SJSA1 (cell line): ENCODE measurements at places on chromosomes 2 and 18.

DNA sequence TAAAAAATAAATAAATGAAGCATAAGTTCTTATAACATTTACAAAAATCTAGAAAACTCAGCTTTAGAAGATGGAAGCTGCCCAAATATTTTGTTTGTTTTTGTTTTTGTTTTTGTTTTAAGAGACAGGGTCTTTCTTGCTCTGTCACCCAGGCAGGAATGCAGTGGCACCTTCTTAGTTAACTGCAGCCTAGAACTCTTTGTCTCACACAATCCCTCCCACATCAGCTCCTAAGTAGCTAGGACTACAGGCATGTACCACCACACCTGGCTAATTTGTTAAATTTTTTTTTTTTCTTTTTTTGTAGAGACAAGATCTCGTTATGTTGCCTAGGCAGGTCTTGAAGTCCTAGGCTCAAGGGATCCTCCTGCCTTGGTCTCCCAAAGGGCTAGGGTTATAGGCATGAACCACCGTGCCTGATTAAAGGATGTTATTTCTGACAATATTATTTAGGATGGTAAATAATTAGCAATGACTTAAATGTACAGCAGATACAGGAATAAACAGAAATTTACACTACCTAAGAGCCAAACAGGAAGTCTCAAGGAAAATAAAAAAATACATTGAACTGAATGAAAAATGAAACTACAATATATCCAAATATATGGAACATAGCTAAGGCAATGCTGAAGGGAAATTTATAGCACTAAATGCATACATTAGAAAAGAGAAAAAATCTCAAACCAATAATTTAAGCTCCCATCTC is 17.2 kb downstream of the SESTD1 start:
- no peaks in the 10 kb centered on the region for H3K4me1 ChIP-seq
- H3K27me3 ChIP-seq = no peaks in the 10 kb centered on the region
- no peaks in the 10 kb centered on the region for H3K36me3 ChIP-seq
- no peak overlapping the region for H3K27ac ChIP-seq
- DNase-seq = no peak

- H3K27ac ChIP-seq = no peak overlapping the region
- no peak overlapping the region for H3K4me3 ChIP-seq
- peaks cover 21% of the 10 kb centered on the region for H3K4me1 ChIP-seq
- no peaks in the 10 kb centered on the region for H3K36me3 ChIP-seq
- no peak for DNase-seq
Observed at GRCh38 chr18:6444466-6445228, 29.9 kb upstream of the L3MBTL4 start.

DNA sequence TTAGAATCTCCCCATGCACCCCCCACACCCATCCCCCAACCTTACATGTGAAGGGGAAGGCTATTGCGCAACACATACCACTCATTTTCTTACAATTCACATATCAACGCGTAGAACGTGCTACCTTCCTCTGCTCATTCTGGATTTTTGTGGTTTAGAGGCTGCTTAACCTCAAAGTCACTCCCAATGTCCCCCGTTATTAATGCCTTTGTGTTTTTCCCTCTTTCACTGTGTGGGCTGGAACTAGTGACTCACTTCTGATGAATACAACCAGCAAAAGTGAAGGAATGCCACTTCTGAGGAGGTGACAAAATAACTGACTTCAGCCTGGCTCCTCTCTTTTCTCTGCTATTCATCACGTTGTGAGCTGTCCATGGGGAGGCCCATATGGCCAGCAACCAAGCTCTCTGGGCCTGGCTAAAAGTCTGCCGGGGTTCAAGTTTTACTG is 342.5 kb upstream of the NXPH2 start:
- DNase-seq = peak; percentile 88
- H3K36me3 ChIP-seq = no peaks in the 10 kb centered on the region
- H3K4me1 ChIP-seq = peaks cover 17% of the 10 kb centered on the region
- H3K27me3 ChIP-seq = no peaks in the 10 kb centered on the region
- H3K4me3 ChIP-seq = no peak overlapping the region

- DNase-seq = no peak
- peaks cover 38% of the 10 kb centered on the region for H3K36me3 ChIP-seq
- H3K27me3 ChIP-seq = no peaks in the 10 kb centered on the region
- no peak overlapping the region for H3K27ac ChIP-seq
- no peak overlapping the region for H3K4me3 ChIP-seq
- H3K4me1 ChIP-seq = peaks cover 12% of the 10 kb centered on the region
Observed at GRCh38 chr18:12373116-12373770, 3.8 kb downstream of the AFG3L2 start.

GRCh38 chr2:195407783-195408182 is 249.2 kb upstream of the SLC39A10 start:
- DNase-seq = peak; percentile 5
- H3K4me3 ChIP-seq = no peak overlapping the region
- no peaks in the 10 kb centered on the region for H3K27me3 ChIP-seq
- H3K4me1 ChIP-seq = peaks cover 31% of the 10 kb centered on the region

DNA sequence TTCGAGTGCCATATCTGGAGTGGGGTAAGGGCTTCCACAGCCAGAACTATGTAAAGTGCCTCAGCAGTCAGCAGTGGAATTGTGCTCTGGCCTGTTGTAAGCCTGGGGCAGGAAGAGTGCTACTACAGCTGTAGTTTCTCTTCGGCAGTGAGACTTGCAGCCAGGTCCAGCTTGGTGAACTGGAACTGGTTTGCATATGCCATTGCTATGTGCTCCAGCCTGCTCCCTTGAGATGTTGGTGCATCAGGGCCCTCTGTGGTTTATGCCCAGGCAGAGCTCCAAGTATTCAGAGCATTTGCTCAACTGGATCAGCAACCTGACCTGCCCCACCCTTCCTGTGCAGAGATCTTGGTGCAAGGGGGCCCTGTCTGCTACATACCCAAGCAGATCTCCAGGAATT is 47.8 kb downstream of the ZNF804A start:
- no peaks in the 10 kb centered on the region for H3K4me1 ChIP-seq
- H3K36me3 ChIP-seq = no peaks in the 10 kb centered on the region
- H3K4me3 ChIP-seq = no peak overlapping the region
- DNase-seq = no peak
- H3K27ac ChIP-seq = no peak overlapping the region
